ENCODE measurements at places on chromosomes 2 and 18.

DNA sequence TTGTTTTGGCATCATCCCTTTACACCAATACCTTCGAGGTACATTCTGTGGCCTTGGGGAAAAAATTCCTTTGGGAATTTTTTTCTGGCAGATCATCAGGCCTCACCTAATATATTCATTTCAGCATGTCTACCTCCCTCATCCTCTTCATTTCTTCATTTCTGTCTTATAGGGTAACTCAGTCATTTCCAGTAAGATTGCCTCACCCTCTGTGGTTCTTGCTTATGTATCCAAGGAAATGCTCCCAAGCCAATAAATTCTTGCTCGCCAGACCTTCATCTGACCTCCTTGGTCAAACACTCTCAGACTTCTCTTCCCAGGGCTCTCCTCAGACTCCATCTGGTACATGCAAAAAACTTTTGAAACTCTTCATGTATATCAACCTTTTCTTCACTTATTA is 265.6 kb downstream of the TMX3 start:
- no peak for DNase-seq

DNA sequence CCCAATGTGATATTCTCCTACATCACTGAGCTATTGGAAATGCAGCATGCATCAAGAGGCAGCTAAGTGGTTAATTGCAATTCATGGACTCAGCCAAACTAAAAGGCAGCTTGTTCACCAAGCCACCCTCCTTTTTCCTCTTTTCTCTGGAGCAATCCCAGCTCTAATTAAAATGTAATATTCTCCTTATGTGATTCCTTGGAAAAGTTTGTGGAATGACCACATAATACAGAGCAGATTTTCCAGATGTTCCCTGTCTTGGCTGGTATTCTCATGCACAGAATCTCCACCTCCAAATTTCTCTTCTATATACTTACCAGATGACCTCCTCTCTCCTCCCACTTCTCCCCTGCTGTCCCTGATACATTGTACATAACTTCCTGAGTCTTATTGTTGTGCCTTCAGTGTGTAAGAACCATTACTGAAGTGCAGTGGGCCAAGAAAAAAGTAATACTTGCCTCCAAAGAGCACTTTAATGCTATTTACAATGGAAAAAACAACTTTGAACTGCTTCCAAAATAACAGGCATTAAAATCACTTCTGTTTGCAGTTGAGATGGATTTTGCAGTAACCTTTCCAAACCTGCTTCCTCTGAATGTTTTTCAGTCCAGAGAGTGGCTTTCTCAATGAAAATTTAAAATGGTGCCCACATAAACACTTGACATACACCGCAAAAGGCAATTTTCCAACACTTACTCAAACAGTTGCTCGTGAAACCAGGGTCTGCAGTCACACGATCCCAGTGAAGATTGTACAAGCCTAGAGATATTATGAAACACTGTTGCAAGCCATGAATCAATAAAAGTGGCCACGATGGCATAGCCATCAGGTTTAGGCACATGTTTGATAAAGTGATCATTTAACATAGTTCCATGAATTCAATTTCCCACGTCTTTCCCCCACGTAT is 258.0 kb downstream of the MTX2 start:
- DNase-seq: no peak

DNA sequence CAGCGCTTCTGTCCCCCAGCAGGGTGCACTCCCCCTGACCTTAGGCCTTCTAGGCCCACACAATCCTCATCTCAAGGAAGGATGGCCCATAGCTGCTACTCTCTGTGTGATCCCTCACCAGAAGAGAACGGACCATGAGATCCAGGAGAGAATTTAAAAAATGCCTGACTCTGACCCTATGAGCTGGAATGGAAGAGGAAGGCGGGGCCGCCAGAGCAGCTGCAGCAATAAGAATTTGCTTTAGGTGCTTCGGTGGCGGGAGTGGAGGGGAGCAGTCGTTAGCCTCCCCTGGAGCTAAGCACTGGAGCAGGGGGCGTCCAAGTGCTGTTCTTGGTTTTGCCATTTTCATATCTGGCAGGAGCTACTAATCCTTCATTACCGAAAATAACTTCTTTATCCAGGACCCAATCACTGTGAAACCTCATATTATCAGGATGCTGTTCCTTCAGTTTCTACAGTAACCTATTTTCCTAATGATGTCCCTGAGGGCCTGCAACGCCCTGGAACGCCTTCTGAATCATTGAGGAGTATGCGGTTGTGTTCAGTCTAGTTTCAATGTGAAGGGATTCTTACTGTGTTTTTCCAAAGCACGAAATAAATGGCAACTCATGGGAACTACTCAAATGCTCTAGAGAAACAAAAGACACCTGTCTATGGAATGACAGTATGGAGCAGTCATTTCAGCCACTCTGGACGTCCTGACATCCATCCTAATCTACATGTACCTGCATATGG is 105.1 kb upstream of the SIX2 start:
- DNase-seq: no peak

DNA sequence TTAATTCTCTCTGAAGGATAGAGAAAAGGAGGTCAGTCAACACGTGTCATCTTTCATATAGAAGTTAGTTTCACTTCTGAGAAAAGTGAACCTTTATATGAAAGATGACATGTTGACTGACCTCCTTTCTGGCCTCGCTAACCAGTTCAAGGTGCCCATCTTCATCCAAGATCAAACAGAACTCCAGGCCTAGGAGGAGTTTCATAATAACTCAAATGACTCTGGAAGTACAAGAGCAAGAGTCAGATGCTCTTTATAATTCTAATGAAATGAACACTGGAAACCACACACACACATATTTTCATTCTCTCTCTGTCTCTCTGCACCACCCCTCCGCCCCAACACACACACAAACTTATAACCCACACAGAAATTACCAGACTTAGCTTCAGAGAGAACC is 16.3 kb downstream of the ANKRD44 start:
- no peak for DNase-seq

DNA sequence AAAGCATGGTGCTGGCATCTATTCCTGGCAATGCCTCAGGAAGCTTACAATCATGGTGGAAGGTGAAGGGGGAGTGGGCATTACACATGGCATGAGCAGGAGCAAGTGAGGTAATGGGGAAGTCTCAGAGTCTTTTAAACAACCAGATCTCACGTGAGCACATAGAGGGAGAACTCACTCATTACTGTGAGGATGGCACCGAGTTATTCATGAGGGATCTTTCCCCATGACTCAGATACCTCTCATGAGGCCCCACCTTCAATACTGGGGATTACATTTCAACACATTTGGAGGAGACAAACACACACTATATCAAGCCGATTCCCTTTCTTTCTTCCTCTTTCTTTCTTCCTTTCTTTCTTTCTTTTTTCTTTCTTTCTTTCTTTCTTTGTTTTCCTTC is 47.9 kb upstream of the FANCL start:
- DNase-seq: no peak

DNA sequence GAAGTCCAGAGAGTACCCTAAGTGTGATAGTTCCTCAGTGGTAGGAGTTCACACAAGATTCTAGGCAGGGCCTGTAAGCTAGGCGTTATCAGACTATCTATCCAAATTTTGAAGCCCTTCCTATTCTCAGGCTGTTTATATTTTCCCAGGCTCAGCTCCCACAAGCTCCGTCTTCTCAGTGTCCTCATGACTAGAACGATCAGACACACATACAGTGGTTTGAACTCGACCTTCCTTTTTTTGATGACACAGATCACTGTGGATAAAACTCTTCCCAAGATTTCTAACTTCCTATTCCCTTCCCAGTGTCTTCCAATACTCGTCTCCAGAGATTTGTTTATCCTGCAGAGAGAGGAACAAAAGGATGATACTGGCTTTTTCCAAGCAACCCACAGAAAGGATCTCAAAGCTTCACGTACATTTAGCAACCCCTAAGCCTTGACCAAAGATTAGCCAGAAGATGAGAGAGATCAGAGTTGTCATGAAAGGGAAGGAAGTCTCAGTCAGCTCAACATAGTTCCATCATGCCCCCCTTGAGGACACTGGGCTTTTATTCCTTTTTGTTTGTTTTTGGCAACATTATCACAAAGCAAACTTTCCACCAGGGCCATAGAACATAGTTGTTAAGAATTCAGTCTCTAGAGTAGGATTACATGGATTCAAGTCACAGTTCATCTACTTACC is 42.3 kb upstream of the DOK6 start:
- no peak for DNase-seq

DNA sequence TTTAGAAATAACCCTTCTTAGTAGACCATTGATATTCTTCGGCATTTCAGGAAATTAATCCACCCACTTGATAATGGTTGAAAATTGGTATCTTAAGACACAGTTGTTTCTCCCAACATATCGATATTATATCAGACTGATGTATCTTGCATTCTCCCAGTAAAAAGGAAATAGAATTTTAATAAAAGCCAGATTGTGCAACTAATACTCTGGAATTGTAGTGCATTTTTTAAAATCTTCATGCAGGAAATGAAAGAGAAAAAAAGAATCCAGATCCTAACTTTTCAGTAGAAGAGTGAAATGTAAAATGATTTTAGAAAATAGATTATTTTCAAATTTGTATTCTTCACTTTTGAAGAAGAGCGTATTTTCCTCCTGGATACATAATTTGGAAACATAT is 1168.4 kb downstream of the DPP10 start:
- DNase-seq: no peak

All from GM13977 (cell line).